Omental fat pad (tissue), 4 donors: ENCODE measurements at places on chromosomes 12 and 14.

DNA sequence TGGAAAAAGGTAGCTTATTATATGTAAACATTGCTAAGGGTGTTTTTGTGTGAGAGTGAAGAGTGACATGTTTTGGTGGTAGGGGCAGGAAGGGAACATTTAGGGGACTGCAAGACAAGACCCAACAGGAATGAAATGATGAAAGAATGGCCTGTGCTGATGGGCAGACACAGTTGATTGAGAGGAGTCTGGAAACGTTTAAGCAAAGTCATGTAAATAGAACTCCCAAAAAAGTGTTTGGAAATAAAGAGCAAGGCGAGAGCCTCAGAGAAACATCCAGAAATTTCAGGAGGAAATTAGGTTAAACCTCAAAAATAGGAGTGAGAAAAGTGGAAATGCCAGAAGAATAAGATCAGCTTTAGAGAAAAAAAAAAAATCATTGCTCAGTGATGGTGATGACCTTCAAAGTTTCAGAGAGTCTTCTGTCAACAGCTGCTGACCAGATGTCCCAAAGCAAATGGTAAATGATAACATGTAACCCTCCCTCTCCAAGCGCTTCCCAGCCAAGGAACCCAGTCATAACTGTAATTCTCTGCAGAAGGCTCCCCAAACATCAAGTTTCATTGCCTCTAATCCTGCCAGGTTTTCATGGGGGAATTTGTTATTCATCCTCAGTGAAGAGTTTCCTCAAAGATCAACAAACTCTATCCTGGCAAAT is 223.2 kb upstream of the FAR2 start:
- no peak for DNase-seq

DNA sequence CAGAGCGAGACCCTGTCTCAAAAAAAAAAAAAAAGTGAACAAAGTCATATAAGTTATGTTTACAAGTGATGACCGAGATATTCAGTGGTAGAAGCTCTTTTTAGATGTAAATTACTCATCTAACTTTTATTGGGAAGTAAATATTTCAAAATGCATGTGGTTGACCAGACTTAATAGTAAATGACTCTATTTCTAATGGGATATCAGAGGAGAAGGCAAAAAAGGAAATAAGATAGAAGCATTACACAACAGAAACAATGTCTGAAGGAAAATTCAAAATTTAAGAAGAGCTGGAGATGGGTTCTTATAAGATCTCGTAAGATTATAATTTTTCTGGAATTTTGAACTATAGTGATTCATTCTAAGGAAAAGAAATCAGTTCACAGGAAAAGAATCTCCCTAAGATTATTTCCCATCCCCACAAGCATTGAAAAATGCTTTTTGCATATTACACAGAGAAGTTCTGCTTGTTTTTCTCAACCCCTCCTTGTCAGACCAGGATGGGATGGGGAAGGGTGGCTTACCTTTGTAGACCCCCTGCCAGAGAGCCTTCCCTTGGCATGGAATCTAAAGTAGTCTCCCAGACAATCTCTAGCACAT is 63.1 kb upstream of the STK38L start:
- DNase-seq: no peak

DNA sequence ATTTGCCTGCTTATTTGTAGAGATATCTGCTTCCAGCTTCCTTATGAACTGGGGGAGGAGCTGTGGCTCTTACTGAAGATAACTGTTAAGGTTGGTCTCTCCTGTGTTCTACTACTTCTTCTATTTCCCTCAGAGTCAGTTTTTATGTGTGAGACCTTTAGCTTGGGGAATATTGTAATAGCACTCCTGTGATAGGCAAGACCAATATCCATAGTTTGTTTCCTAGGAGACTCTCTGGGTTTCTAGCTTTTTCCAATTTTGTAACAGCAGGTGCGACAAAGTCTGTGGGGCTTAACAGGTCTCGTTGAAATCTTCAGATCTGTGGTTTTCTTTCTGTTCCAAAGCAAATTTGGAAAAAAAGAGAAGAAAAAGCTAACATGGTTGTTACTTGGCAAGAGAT is at the start of gene OR10G3:
TSS of gene OR10G3 (minus strand) at position 101 of the 400 bp plus-strand sequence. CDS start 9,332 bp downstream, outside the sequence.
- DNase-seq: no peak

DNA sequence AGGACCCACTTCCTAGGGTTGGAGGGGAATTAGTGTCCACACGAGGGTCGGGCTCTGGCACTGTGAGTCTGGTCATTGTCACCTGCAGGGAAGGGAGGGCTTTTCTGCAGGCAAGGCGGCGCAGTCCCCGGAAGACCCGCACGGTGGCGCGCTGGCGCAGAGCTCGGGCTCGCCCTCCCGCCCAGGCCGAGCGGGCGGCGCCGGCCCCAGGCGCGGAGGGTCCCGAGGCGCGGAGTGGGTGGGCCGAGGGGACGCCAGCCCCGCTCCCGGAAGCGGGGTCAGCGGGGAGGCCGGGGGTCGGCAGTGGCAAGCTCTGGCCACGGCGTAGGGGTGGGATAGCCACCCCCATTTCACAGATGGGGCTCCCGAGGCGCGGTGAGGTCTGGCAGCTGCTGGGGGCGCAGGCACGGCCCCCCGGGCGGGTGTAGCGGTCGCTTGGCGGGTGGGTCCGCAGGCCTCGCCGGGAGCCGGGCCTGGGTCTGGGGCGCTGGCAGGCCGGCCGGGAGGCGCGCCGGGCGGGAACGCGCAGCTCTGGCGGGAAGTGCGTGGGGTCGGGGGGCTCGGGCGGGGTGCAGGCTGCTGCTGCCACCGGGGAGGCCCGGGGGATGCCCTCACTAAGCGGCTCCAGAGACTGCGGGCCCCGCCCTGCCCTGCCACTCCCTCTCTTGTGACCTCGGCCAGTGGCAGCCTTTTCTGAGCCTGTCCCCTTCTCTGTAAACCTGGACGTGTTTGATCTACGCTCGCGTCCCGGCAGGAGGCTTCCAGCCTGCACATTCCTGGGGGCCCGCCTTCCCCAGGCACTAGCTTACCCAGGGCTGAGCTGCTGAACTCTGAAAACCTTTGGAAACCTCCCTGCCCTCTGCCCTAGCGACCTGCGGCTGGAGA is 46.1 kb downstream of the CYP46A1 start:
- DNase-seq: peak; percentile 63

GRCh38 chr12:91180582-91181395 is 1.8 kb downstream of the DCN start:
- no peak for DNase-seq
